ENCODE measurements at places on chromosomes 11 and 22.
A peak's percentile ranks its signal among the peaks of the same experiment; 100 is the strongest.

GRCh38 chr11:128607819-128608218 is 20.5 kb upstream of the ETS1 start:
- no peak for DNase-seq

DNA sequence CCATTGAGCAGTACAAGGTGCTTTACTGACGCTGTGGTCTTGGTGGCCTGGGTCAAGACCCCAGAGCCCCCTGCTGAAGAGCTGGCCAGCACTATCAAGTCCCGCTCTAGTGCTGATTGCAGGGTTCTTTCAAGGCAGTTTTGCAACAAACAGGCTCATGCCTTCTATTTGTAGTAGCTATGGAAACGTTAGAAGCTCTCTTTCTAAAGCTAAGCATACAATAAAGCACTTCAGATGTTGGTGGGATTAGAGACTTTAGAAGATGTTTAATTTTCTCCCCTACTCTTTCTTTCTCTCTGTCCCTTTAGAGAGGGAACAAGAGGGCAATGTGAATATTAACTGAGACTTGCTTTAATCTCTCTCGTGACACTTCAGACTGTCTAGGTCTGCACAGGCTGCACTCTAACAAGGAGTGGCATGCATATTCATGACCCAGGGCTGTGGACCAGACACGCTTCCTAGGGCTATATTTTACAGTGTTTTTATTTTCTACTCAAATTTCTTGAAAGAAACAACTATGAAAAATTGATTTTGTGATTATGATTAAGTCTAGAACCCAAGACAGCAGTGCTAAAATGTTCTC is 138.6 kb downstream of the WNT7B start:
- DNase-seq: no peak

GRCh38 chr11:35030716-35031213 is 108.2 kb upstream of the CD44 start:
- no peak for DNase-seq

- no peak for DNase-seq
Measured at GRCh38 chr11:86459002-86459385, 84.3 kb downstream of the CCDC81 start.

- DNase-seq: no peak
Measured at GRCh38 chr11:11117730-11118129, 235.3 kb downstream of the CSNK2A3 start.

- DNase-seq: no peak
Measured at GRCh38 chr22:31896472-31896871, 47.9 kb upstream of the YWHAH start.

DNA sequence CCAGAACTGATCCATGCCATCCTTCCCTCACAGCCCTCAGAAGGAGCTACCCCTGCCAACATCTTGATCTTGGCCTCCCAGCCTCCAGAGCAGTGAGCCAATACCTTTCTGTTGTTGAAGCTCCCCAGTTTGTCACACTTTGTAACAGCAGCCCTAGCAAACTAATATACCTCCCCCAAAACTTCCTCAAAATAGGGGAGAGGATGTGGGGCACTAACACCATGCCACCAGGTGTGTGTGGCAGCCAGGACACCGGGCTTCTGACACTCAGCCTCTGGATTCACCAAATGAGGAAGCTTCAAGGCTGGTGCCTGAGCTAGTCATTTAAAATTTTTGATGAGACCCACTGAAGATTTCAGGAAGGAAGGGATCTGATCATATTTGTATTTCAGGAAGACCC is 84.9 kb downstream of the CSNK2A3 start:
- no peak for DNase-seq

- no peak for DNase-seq
Measured at GRCh38 chr11:78576549-78577097, 2.0 kb upstream of the NARS2 start.

- DNase-seq: peak; percentile 91
Measured at GRCh38 chr22:19962909-19963806, 21.5 kb upstream of the TXNRD2 start.

- no peak for DNase-seq
Measured at GRCh38 chr22:37384691-37385090, 42.6 kb downstream of the ELFN2 start.

- DNase-seq: peak; percentile 51
Measured at GRCh38 chr22:27880778-27881394, 38.2 kb downstream of the PITPNB start.

DNA sequence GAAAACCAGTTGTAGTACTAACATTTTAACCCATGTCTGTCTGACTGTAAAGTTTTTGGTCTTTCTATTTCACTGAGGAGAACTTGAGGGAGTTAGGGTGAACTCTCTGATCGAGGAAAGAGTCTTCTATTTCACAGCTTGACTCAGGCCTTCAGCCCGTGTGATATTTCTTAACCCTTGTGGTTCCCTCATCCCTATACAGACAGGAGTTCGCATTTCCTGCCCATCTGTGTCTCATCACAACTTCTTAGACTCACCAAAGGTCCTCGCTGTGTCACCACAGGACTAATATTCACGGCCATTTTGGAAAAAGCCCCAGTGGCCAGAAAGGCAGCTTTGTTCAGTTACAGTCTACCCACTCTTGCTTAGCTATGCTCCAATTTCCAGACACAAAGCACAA is 172.8 kb downstream of the FAM181B start:
- no peak for DNase-seq

DNA sequence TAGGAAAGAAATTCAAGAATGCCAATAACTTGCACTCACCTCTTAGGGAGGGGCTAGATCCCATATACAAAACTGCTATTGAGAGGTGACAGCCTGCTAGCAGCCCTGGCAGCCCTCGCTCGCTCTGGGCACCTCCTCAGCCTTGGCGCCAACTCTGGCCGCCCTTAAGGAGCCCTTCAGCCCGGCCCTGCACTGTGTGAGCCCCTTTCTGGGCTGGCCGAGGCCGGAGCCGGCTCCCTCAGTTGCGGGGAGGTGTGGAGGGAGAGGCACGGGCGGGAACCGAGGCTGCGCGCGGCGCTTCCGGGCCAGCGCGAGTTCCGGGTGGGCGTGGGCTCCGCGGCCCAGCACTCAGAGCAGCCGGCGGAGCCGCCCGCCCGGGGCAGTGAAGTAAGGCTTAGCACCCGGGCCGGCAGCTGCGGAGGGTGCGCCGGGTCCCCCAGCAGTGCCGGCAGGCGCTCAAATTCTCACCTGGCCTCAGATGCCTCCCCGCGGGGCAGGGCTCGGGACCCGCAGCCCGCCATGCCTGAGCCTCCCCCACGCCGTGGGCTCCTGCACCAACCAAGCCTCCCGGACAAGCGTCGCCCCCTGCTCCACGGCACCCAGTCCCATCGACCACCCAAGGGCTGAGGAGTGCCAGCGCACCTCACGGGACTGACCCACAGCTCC is 329.9 kb downstream of the FAM181B start:
- no peak for DNase-seq

GRCh38 chr11:19763330-19763729 is 50.7 kb downstream of the NAV2 start:
- DNase-seq: no peak

GRCh38 chr11:114472661-114473060 is 33.4 kb downstream of the REXO2 start:
- no peak for DNase-seq

DNA sequence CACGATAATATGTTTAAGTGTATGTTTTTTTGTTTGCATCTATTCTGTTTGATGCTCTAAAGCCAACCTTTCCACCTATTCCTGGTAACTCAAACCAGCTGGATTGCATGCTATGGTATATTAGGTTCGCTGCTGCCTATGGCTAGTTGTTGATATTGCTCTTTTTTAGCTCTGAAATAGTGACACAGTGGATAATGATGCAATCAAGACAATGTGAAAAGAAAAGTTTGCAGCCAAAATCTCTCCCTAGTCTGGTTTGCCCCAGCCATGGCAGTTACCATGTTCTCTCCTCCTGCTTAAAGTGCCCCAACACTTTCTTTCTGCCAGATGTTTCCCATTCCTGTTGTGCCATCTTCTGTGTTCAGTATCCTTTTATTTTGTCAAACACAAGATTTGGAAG is 269.7 kb downstream of the DYNC2H1 start:
- DNase-seq: no peak

DNA sequence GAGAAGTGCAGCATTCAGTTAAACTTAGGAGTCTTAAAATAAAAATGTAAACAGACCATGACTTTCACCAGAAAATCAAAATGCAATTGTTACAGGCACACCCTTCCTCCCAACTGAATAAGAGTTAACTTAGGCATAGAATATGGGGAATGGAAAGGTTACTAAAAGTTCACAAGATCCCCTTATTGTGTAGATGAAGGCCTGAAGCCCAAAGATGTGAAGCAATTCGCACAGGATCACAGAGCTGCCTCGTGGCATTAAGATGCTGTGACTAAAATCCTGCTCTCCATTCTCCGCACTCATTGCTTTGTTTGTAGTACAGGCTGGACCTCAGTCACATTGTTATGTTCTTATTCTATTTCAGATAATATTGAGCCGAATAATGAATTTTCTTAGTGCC is 4.0 kb downstream of the MS4A5 start:
- no peak for DNase-seq

DNA sequence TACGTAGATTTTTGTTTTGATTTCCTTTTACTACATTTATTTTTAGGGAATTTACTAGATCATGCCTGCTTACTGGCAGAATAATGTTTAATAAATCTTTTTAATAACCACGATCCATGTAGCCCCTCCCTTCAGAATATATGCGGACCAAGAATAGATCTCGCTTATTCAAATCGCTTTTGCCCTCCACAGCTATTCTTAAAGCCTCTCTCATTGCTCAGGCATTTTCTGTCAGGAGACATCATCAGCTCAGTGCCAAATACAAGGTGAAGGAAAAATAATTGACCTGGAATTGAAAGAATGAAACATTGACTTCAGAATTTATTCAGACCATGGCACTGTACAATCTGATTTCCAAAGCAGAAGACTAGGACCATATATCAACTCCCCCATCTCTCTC is 10.0 kb upstream of the JAML start:
- DNase-seq: no peak

- DNase-seq: no peak
Measured at GRCh38 chr11:122601141-122602125, 54.1 kb upstream of the UBASH3B start.

- no peak for DNase-seq
Measured at GRCh38 chr11:36044636-36045035, 100.8 kb downstream of the LDLRAD3 start.

GRCh38 chr11:107702723-107703122 is 9.1 kb downstream of the SLN start:
- DNase-seq: no peak

DNA sequence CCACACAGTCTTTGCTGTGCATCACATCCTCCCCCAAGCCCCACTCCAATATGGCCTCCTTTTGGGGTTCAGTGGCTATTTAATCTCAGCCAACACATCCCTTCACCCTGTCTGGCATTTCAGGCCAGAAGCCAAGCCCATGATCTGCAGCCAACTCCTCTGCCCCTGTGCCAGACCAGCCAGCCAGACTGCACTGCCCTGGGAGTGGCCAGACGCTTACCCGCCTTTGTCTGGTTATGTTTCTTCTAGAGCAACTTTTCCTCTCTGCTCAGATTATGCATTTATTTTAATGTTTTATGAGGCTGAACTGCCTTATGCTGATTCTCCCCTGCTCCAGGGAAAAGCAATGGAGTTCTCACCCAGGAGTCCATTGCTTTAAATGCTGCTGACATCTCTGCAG is 206.7 kb upstream of the TBCEL start:
- DNase-seq: peak; percentile 54

DNA sequence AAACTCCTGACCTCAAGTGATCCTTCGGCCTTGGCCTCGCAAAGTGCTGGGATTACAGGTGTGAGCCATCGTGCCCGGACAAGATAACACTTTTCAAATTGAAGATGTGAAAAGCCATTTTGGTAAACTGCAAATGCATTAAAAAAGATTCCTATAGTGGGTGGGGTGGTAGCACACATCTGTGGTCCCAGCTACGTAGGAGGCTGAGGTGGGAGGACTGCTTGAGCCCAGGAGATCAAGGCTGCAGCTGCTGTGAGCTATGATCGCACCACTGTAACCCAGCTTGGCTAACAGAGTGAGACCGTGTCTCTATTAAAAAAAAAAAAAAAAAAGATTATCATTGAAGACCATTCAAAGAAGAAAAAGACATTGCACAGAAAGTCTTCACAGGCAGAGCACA is 16.9 kb upstream of the ARFGAP3 start:
- DNase-seq: no peak

- DNase-seq: peak; percentile 40
Measured at GRCh38 chr11:72228229-72228843, 3.8 kb downstream of the INPPL1 start.

DNA sequence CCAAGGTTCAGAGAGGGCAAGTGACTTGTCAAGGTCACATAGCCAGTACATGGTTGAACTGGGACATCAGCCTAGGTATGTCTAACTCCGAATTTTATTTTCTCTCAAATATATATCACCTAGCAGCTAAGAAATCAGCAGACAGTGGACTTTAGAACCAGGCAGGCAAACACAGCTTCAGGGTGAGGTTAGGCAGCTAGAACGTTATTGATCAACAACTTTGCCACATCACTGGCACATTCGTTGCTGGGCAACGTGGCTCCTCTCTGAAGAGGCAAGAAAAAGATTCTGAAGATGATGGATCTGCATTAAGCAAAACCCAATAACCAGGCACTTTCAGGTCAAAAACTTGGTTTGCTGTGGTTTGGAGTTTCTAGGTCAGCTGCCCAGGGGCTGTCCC is 258.0 kb downstream of the KIRREL3 start:
- no peak for DNase-seq

GRCh38 chr11:71446942-71447688 is 1.1 kb downstream of the DHCR7 start:
- DNase-seq: no peak

DNA sequence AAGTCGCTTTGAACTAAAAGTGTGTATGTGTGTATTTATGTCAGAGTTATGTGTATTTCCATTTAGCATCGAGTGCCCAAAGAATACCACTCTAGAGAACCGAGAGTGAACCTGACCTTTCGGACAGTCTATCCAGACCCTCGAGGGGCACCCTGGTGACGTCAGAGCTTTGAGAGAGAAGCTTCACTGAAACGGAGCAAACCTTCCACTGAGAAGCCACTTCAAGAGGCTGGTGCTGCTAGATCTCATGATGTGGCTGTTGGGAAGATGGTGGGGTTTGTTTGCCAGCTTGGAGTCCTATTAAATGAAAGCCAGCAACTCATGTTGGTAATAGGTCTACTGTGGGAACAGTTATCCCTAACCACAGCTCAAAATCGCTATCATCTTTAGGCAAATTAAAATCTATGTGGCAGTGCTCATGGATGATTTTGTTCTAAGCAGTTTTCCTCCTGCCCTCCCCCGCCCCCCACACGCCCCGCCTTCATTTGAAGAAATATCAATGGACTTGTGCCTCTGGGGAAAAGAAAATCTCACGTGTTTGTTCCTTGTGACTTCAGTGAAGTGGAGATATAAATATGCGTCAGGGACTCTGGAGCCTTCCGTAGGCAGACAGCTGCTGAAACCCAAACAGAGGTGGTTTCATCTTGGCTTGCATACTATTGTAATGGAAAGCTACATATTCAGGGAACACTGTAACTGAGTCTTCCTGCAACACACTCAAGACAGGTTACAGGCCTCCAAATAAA is 22.4 kb upstream of the C11orf96 start:
- no peak for DNase-seq

GRCh38 chr11:83024270-83024854 is 47.3 kb downstream of the RAB30 start:
- DNase-seq: no peak

GRCh38 chr11:1770061-1770460 is 6.3 kb upstream of the CTSD start:
- DNase-seq: no peak

Data from ureter (tissue), 1 donor.